ENCODE measurements at places on chromosomes 6 and 20. TPM values are rescaled to one million over a fixed set of nuclear protein-coding genes. Genes with fewer than 3 reads are reported as not detected.

DNA sequence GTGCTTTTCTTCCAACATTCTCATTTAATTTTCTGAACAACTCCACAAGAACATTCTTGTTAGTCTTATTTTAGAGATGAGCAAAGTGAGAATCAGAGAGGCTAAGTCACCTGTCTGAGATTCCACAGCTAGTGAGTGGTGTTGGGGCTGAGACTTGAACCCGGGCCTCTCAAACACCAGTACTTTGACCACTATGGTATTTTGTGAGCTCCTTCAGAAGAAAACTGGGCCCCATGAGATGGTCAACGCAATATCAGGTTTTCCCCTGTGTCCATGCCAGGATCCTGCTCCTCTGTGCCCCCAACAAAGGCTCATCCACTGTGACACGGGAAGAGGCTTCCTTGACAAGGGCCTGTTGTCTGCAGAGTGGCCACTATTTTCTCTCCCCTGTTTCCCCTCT lies 51.9 kb downstream of the MAFB start:
- no peak for DNase-seq

- no peak for DNase-seq
Observed at GRCh38 chr6:148538261-148539190, 195.9 kb downstream of the SASH1 start.

DNA sequence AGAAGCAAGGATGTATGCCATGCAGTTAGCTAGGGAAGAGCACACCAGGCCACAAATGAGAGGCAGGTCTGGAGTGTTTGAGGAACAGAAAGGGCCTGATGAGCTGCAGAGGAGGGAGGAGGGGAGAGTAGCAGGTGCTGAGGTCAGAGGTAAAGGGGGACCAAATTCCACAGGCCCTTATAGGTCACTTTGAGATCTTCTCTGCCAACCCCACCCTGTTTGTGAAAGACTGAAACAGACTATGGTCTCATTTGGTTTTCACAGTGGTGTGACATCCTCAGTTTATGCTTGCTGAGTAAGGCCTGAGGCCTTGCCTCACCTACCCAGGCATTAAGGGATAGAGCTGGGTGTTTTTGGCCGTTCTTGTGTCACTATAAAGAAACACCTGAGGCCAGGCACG lies 187.7 kb upstream of the MYLIP start:
- DNase-seq = no peak

- DNase-seq = no peak
Observed at GRCh38 chr6:108666656-108667260, 106.0 kb downstream of the FOXO3 start.

- no peak for DNase-seq
Observed at GRCh38 chr6:53107091-53107490, 41.5 kb downstream of the GCM1 start.

The TBXT gene
- total RNA-seq = not detected
